ENCODE measurements at places on chromosomes 16 and 17. TPM values are rescaled to one million over a fixed set of nuclear protein-coding genes. Genes with fewer than 3 reads are reported as not detected.
A peak's percentile ranks its signal among the peaks of the same experiment; 100 is the strongest.

The SLC52A1 gene
- 0.09 TPM for total RNA-seq

The ASGR1 gene
- not detected for total RNA-seq

The GGNBP2 gene
- total RNA-seq = 103 TPM

The KRTAP4-3 gene
- not detected for total RNA-seq

The FSCN2 gene
- total RNA-seq = 5.5 TPM

The NPIPA5 gene
- total RNA-seq = 0.29 TPM

The CEP295NL gene
- 0.55 TPM for total RNA-seq

The EFNB3 gene
- not detected for total RNA-seq

The SLC16A6 gene
- total RNA-seq = 10.2 TPM

DNA sequence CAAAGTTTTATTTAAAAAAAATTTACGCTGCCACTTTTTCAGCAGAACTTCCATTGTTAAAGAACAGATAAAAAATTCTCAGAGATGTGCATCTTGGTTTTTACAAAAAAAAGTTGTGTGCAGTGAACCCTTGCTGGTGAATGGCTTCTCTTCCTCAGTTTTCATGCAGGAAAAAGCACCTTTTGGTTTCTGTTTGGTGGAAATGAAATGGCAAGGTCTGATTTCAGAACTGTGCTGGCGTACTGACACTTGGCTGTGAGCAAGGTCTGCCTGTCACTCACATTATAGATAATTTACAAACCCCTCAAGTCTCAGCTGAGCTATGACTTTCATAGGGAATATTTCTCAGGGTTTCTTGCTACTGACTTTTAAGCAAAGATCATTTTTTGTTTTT lies 5.7 kb upstream of the SALL1 start:
- no peak overlapping the region for H3K27ac ChIP-seq
- H3K36me3 ChIP-seq = no peaks in the 10 kb centered on the region
- no peak overlapping the region for H3K4me3 ChIP-seq
- no peak for DNase-seq
- peaks cover 51% of the 10 kb centered on the region for H3K27me3 ChIP-seq

GRCh38 chr16:58684001-58684353 lies 593 bp downstream of the SLC38A7 start:
- peak overlapping the region; percentile 94 for H3K4me3 ChIP-seq
- H3K27me3 ChIP-seq = no peaks in the 10 kb centered on the region
- H3K36me3 ChIP-seq = peaks cover 12% of the 10 kb centered on the region

- H3K4me3 ChIP-seq = no peak overlapping the region
- H3K4me1 ChIP-seq = no peaks in the 10 kb centered on the region
- H3K27ac ChIP-seq = no peak overlapping the region
- no peaks in the 10 kb centered on the region for H3K27me3 ChIP-seq
These were observed 82.1 kb downstream of the ZNF423 start for GRCh38 chr16:49773534-49774475.

- no peaks in the 10 kb centered on the region for H3K4me1 ChIP-seq
- H3K4me3 ChIP-seq = no peak overlapping the region
- no peaks in the 10 kb centered on the region for H3K36me3 ChIP-seq
These were observed 213.9 kb downstream of the TMEM114 start for GRCh38 chr16:8376430-8376829.

DNA sequence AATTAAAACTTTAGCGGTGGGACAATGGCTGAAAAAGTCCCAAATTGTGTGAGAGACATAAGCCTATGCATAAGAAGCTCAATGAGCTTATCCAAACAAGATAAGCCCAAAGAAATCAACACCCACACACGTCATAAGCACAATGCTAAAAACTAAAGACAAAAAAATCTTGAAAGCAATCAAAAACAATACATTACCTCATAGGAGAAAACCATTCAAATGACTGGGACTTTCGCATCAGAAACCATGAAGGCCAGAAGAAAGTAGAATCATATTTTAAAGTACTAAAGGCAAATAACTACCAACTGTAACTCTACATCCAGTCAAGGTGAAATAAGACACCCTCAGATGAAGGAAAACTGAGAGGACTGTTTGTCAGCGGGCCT lies 50.2 kb downstream of the ZCCHC14 start:
- H3K27me3 ChIP-seq = no peaks in the 10 kb centered on the region
- DNase-seq = no peak

DNA sequence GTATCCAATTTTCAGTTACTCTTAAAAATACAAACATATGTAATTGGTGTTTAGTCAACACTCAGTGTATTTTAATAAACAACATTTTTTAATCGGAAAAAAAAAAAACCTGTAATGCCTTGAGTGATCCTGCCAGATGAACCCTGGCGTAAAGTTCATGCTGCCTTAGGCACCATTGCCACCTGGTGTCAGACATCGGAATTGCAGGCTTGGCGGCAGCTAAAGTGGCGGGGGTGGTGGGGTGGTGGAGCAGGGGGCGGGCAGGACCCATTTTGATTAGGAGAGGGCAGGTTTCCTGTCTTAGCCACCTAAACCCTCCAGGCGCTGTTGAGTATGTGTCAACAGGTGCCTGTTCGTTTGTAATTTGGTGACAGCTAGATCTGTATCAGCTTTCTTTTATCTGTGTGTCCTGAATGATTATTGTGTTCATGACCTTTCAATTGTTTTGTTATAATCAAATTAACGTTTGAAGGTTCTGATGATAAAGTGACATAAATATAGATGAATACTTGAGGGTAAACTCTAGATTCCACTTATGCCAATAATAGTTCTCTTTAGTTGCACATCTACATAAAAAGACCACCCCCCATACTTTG lies 588.7 kb downstream of the CDH13 start:
- DNase-seq = no peak
- H3K4me3 ChIP-seq = no peak overlapping the region
- no peaks in the 10 kb centered on the region for H3K27me3 ChIP-seq
- no peak overlapping the region for H3K27ac ChIP-seq
- no peaks in the 10 kb centered on the region for H3K4me1 ChIP-seq

- H3K4me3 ChIP-seq = peak overlapping the region; percentile 87
- peak overlapping the region; percentile 94 for H3K27ac ChIP-seq
- H3K4me1 ChIP-seq = peaks cover 65% of the 10 kb centered on the region
- peaks cover 13% of the 10 kb centered on the region for H3K36me3 ChIP-seq
- no peaks in the 10 kb centered on the region for H3K27me3 ChIP-seq
- DNase-seq = no peak
These were observed 895 bp downstream of the SEPTIN1 start for GRCh38 chr16:30381291-30382041.

GRCh38 chr17:53321651-53322050 lies 501.1 kb upstream of the KIF2B start:
- no peaks in the 10 kb centered on the region for H3K36me3 ChIP-seq
- no peaks in the 10 kb centered on the region for H3K4me1 ChIP-seq
- no peaks in the 10 kb centered on the region for H3K27me3 ChIP-seq
- no peak overlapping the region for H3K27ac ChIP-seq
- no peak overlapping the region for H3K4me3 ChIP-seq

- peaks cover 27% of the 10 kb centered on the region for H3K4me1 ChIP-seq
- no peaks in the 10 kb centered on the region for H3K27me3 ChIP-seq
- peak overlapping the region; percentile 95 for H3K4me3 ChIP-seq
These were observed 511 bp upstream of the LIG3 start for GRCh38 chr17:34979650-34980352.

- peak overlapping the region; percentile 30 for H3K27ac ChIP-seq
- peak overlapping the region; percentile 88 for H3K4me3 ChIP-seq
- peaks cover 13% of the 10 kb centered on the region for H3K36me3 ChIP-seq
- peaks cover 33% of the 10 kb centered on the region for H3K4me1 ChIP-seq
- DNase-seq = no peak
These were observed 1.6 kb downstream of the FAM83G start for GRCh38 chr17:19002805-19003542.

DNA sequence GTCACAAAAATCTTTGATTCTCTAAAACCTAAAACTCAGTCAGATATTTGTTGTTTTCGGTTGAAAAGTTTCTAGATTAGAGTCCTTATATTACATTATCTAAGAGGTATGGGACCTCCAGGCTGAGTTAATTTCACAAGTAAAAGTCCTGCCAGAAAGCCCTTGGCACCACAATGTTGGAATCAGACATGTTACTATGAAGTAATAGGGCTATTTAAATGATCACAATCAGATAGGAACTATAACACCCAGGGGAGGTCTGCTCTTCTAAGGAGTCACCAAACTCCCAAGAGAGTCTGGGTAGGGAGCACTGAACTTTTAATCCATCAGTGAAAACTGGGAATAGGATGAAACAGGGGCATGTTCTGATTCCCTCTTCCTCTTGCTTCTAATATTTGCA lies 54.2 kb downstream of the WIPI1 start:
- H3K27ac ChIP-seq = no peak overlapping the region
- H3K27me3 ChIP-seq = no peaks in the 10 kb centered on the region
- DNase-seq = no peak
- H3K4me1 ChIP-seq = peaks cover 12% of the 10 kb centered on the region
- no peak overlapping the region for H3K4me3 ChIP-seq

DNA sequence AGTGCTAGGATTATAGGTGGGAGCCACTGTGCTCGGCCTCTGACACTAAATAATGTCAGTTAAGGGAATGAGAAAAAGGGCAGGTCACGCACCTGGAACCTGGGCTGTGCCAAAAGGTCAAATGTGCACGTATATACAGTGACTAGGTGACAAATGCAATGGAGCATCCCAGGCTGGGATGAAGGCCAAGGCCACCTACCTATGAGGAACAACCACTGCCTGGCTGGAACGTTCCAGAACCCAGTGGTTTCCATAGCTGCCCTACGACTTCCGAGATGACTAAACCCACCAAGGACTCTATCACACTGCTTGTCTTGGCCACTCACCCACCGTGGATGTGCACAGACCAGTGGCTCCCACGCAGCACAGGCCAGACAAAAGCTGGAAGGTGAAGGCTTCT lies 16.1 kb downstream of the ZNF500 start:
- H3K4me3 ChIP-seq = no peak overlapping the region
- peaks cover 31% of the 10 kb centered on the region for H3K36me3 ChIP-seq
- H3K27ac ChIP-seq = no peak overlapping the region
- peaks cover 18% of the 10 kb centered on the region for H3K4me1 ChIP-seq
- no peak for DNase-seq

DNA sequence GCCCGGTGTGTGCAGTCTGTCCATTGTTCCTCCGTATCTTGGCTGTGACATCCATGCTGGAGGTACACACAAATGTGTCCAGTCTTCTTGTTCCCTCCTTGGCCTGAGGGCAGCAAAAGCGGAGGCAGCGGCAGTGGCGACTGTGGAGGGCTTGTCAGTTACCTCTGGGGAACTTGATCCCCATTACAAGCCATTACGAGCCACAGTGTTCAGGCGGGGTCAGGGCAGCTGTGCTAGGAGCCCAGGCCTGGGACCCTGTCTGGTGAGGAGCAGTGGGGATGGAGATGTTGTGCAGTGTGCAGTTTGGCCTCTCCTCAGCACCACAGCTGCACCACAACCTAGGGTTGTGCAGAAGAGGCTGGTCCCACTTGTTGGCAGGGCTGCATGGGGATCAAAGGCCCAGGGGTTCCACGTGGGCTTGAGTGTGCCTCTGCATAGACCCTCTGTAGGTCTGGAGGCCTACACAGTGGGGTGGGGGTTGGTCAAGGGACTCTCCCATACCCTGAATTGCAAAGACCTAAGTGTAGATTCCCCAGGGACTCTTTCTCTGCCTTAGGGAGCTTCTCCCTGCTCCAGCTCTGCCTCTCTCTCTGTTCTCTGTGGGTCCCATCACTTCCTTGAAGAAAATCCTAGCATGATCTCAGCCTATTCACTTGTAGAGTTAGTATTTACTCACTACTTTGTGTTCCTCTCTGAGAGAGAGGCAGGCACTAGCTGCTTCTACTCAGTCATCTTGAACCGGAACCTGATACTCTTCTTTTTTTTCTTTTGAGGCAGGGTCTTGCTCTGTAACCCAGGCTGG lies 58.8 kb downstream of the SLFN11 start:
- no peaks in the 10 kb centered on the region for H3K27me3 ChIP-seq
- peaks cover 18% of the 10 kb centered on the region for H3K4me1 ChIP-seq
- H3K36me3 ChIP-seq = no peaks in the 10 kb centered on the region
- peak overlapping the region; percentile 87 for H3K4me3 ChIP-seq
- DNase-seq = no peak

- DNase-seq = no peak
- H3K27ac ChIP-seq = no peak overlapping the region
- peaks cover 10% of the 10 kb centered on the region for H3K27me3 ChIP-seq
- peaks cover 34% of the 10 kb centered on the region for H3K4me1 ChIP-seq
- no peaks in the 10 kb centered on the region for H3K36me3 ChIP-seq
- no peak overlapping the region for H3K4me3 ChIP-seq
These were observed 6.9 kb upstream of the CHMP6 start for GRCh38 chr17:80984749-80985148.
